C1 segment of cervical spinal cord (tissue), 14 donors: ENCODE measurements at places on chromosomes 7 and 10.

DNA sequence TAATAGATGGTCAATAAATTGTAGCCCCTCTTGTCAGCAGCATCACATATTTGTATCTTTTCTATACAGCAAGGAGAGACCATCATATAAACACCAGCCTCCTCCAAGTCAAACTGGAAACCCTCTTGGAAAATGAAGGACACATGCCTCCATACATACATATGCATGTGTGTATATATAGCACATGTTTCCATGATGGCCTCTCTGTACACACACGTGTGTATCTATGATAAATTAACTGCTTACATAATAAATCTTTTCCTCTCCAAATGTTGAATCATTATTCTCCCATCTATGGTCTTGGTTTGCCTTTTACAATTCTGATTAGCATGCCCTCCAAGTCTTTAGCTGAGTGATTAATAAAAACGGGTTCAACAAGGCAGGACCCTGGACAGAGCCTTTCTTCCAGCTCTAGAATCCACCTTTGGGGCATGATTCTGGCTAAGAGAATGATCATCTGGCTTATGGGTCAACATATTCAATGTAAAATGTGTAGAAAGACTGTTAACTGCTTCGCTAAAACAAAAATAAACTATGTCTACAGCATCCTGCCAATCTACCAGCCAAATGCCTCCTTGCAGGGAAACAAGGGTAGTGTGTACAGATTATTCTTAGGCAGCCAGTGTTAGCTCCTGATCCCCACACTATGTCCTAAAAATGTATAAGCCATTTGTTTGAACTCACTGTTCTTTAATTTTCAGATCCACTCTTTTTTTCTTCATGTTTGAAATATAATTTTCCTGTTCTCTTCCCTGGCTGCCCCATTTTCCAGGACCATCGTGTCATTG is 70.0 kb downstream of the CRTAC1 start:
- DNase-seq = no peak

DNA sequence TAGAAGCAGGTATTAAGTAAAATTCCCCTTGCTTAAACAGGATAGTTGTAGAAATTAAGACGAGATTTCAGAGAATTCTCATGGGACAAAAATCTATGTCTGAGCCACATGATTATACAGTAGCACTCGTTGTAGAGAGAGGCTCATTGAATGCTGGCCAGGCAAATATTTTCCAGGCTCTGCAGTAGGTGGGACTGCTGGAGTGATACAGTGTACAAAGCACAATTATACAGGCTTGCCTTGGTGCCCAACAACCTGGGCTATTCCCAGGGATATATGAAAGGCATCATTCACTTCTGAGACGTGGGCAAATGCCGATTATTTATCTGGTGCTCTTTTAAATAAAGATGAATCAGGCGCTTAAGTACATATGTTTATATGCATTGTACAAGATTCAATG is 380.6 kb downstream of the PHTF2 start:
- no peak for DNase-seq

DNA sequence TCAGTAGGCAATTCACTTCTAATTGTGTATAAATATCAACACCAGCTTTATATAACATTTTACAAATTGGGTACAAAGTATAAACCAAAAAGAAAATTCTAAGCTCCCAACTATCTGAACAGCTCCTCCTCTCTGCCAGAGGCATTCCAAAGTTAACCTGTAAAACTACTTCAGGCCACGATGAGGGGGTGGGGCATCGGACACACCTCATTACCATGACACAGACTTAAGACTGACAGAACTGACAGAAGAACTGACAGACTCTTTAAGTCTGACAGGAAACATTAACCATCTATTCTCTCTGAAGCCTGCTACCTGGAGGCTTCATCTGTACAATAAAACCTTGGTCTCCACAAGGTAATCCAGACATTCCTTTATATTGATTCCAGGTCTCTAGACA is 12.3 kb downstream of the ESYT2 start:
- DNase-seq = no peak

DNA sequence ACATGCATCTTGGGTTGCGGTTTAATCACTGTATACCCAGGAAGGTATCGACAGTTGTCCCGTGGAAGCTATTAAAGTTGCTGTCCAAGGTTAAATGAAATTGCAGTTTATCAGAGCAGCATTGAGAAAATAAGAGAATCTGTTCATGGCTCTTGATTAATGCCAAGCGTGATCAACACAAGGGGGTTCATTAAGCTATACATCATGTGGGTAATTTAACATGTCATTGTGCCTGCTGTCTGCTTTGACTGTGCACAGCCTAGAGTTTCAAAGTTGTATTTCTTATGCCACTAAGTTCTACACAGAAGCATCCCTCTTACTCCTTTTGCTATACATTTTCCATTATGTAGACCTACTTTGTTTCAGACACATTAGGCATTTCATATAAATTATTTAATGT is 74.8 kb upstream of the SP8 start:
- no peak for DNase-seq

GRCh38 chr7:127872122-127872521 is 159.1 kb downstream of the LRRC4 start:
- no peak for DNase-seq

DNA sequence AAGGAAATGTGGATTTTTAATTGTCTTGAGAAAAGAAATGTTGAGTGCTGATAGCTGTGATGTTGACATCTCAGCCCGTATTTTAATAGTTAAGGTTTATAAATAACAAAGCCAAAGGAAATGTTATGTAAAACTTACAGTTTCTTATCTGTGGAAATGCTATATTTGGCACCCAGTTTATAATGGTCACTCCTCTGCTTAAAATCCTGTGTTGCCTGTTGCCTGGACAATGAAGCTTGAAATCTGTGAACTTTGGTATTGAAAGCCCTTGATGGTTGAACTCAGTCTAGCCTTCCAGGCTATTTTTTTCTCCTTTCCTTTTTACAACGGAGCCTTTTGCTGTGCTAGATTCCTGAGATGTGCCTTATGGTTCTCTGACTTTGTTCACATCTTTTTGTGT is 46.5 kb downstream of the MCU start:
- DNase-seq = no peak
